Dorsolateral prefrontal cortex (tissue), 122 donors: ENCODE measurements at places on chromosomes 5 and 9. TPM values are rescaled to one million over a fixed set of nuclear protein-coding genes. Genes with fewer than 3 reads are reported as not detected.

The ADRB2 gene
- total RNA-seq = 3.1 TPM

The RASEF gene
- total RNA-seq = 0.75 TPM

The FBXL7 gene
- total RNA-seq = 7.9 TPM

The PLEKHG4B gene
- 2.8 TPM for total RNA-seq

The SLC36A3 gene
- not detected for total RNA-seq

The UBAC1 gene
- total RNA-seq = 53.5 TPM

The DND1 gene
- 1.7 TPM for total RNA-seq

The FBP1 gene
- total RNA-seq = 0.98 TPM

The KIF20A gene
- total RNA-seq = not detected

The HIGD2A gene
- 89.6 TPM for total RNA-seq

The TXNDC8 gene
- not detected for total RNA-seq

The SLC36A2 gene
- not detected for total RNA-seq

The NRARP gene
- total RNA-seq = 8.0 TPM

The ADAMTS6 gene
- total RNA-seq = 1.8 TPM

The MEIKIN gene
- 3.0 TPM for total RNA-seq

The IDNK gene
- 16.5 TPM for total RNA-seq

The MCIDAS gene
- not detected for total RNA-seq

The FBLL1 gene
- total RNA-seq = 32.3 TPM

The CEMIP2 gene
- 53.9 TPM for total RNA-seq

The RBM27 gene
- 14.5 TPM for total RNA-seq

The AK8 gene
- 1.9 TPM for total RNA-seq

The GZMA gene
- not detected for total RNA-seq
